ENCODE measurements at places on chromosomes 12 and 14.

- no peak for DNase-seq
Observed at GRCh38 chr12:50984586-50985298, 32.4 kb downstream of the HIGD1C start.

- DNase-seq, result no peak
Observed at GRCh38 chr12:95731519-95731958, 59.0 kb downstream of the NTN4 start.

GRCh38 chr14:106872611-106873446 is 1346.4 kb downstream of the TMEM121 start:
- peak; percentile 53 for DNase-seq

DNA sequence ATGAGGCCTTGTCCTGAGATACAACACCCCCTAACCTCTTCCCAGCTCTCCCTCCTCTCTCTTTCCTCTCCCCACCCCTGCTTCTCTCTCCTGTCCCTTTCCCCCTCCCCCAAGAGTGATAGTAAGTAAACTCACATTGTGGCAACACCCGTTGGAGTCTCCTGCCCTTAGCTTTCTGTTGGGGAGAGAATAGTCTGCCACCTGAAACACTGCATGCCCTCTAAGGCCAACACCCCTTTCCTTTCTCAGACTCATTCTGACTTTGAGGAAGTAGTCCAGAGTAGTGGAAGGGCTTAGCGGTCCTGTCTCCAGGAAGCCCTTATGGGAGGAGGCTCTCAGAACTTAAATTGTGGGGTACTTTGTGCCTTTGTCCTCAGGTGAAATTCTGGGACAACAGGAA is 95.2 kb downstream of the PRKCH start:
- DNase-seq, result no peak

DNA sequence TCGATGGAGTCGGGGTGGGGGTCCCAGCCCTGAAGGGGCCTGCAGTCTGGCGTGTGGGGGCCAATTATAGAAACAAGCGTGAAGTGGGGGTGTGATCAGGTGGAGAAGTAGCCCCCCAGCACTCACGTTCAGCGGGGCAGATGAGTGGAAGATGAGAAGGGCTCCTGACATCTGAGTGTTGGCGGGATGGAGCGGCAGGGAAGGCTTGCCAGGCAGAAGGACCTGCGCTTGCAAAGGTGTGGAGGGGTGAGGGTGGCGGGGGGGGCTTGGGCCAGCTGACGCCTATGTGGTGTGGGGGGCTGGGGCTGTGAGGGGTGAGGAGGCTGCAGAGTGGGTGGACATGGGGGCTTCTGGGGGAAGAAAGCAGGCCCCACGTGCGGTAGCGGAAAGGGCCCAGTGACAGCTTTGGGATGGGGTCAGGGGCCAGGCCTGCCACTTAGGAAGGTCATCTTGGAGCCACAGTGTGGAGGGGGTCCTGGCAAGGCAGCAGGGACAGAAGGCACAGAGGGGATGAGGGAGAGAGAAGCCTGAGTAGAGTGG is 22.2 kb upstream of the BEGAIN start:
- DNase-seq, result no peak

DNA sequence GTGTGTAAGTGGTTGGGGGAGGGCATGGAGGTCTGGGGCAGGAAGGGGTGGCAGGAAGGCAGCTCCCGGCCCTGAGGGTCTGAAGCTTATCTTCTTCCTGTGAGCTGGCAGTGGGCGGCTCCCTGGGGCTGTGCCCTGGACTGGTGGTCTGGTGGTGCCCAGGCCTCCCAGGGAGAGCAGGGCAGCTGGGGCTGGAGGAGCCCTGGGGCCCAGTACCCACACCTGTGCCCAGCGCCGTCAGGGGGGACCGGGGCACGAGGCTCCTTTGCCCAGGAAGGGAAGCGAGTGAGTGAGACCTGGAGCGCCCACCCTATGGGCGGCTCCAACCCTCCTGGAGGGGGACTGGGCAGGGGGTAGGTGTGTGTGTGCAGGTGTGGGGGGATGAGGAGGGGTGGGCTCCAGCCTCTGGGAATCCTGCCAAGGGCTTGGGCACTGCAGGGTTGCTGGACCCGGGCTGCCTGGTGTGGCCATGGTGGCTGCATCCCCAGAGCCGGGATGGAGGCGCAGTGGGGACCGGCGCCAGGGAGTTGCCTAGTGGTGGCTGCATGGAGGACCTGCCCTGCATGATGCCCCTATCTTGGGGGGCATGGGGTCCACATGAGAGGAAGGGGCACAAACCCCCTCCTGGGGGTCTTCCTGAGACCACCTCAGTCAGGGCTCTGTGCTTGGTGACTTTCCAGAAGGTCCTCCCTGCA is 353.6 kb downstream of the TMEM121 start:
- no peak for DNase-seq

DNA sequence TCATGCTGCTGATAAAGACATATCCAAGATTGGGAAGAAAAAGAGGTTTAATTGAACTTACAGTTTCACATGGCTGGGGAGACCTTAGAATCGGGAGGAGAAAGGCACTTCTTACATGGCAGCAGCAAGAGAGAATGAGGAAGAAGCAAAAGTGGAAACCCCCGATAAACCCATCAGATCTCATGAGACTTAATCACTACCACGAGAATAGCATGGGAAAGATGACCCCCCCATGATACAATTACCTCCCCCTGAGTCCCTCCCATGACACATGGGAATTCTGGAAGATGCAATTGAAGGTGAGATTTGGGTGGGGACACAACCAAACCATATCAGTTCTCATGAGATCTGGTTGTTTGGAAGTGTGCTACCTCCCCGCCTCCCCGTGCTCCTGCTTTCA is 9.8 kb upstream of the MFAP5 start:
- no peak for DNase-seq

DNA sequence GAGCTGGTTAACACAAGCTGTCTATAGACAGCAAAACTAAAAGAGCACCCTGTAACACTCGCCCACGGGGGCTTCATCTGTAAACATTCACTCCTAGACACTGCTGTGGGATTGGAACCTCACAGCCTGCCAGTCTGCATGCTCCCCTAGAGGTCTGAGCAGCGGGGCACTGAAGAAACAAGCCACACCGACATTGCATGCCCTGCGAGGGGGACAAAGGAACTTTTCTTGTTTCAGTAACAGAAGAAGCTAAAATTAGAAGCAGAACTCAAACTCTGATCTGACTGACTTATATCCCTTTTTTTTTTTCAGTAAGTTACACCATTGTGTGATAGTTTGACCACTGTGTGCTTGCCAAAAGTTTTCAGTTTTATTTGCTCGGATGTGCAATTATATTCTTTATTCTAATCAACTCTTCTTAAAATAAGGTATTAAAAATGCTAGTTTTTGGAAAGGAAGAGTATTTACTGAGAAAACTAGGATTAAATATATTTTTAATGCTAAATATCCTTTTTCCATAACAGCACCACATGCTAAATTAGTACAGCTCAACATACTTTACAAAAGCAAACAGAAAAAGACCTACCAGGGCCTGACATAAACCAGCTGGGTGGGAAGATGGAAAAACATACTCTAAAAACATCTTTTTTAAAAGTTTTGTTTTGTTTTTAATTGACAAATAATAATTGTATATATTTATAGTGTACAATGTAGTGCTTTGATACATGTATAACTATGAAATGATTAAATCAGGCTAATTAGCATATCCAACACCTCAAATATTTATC is 100.2 kb downstream of the EPS8 start:
- no peak for DNase-seq

- no peak for DNase-seq
Observed at GRCh38 chr14:91708795-91709194, 23.1 kb downstream of the CATSPERB start.

- DNase-seq, result no peak
Observed at GRCh38 chr12:104263580-104264358, 39.8 kb upstream of the EID3 start.

GRCh38 chr14:54329082-54329695 is 67.6 kb upstream of the CDKN3 start:
- no peak for DNase-seq

- no peak for DNase-seq
Observed at GRCh38 chr12:8821591-8821990, 830 bp upstream of the A2ML1 start.

DNA sequence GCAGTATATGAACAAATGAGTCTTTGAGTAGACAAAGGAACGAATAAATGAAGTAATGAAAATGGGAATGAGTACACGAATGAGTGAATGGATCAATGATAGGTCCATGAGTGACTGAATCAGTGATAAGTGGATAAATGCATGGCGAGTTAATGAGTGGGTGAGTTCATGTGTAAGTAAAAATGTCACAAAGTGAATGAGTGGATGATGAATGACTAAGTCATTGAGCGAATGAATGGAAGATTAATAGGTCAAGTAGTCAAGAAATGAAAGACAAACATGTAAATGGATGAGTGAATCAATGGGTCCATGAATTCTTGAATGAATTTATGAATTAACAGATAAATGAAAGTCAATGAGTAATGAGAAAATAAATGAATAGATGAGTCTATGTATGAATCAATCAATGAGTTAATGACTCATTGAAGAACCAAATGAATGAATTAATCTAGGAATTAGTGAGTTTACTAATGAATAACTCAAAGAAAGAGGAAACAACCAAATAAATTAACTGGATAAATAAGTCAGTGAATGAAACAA is 97.3 kb upstream of the RTL1 start:
- DNase-seq, result no peak

GRCh38 chr12:101927036-101927435 is 49.7 kb downstream of the DRAM1 start:
- DNase-seq, result no peak

GRCh38 chr12:89262855-89263552 is 89.3 kb downstream of the DUSP6 start:
- DNase-seq, result no peak

- no peak for DNase-seq
Observed at GRCh38 chr12:126937431-126937830, 1329.5 kb upstream of the TMEM132C start.

GRCh38 chr12:25427337-25428249 is 125.5 kb downstream of the LMNTD1 start:
- DNase-seq, result no peak

DNA sequence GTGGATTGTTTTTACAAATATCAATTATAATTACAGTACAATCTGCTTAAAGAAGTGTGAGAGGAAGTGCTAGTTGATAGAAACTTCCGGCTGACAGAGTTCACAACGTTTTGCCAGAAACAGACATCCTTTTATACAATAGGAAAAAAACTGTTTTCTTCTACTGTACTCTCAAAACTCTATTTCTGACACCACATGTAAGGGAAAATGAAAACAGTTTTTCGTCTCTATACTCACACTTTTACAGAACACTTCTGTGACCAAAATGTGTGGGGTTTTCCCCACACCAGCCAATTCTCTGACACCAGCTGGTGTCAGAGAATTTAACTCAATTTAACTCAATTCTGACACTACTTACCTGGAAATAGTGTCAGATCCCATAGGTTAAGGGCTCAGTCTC is 24.2 kb upstream of the HIF1A start:
- no peak for DNase-seq

DNA sequence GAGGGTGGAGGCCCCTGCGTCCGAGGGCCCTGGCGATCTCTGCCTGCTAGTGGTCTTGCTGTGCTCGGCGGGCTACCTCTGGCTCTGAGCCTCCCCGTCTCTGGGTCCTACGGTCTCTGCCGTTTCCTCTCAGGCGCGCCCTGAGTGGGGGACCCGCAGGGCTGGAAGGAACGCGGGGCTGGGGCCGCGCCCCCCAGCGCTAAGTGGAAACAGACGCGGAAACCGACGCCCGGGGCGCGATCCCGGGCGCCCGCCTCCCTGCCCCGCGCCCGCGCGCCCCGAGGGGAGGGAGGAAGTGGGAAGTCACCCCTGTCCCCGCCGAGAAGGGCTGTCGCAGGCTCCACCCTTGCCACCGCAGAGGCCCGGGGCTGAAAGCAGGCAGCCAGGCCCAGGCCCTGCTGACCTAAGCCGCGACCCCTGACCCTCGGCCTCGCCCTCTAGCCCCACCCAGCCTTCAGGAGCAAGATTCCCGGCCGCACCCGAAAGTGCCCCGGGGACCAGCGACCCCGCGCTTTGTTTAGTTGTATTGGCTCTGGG is 831 bp downstream of the CRIP1 start:
- DNase-seq, result peak; percentile 35

GRCh38 chr14:100526057-100526456 is 61.2 kb downstream of the BEGAIN start:
- DNase-seq, result no peak

- no peak for DNase-seq
Observed at GRCh38 chr12:77325511-77326236, 260.3 kb upstream of the E2F7 start.

DNA sequence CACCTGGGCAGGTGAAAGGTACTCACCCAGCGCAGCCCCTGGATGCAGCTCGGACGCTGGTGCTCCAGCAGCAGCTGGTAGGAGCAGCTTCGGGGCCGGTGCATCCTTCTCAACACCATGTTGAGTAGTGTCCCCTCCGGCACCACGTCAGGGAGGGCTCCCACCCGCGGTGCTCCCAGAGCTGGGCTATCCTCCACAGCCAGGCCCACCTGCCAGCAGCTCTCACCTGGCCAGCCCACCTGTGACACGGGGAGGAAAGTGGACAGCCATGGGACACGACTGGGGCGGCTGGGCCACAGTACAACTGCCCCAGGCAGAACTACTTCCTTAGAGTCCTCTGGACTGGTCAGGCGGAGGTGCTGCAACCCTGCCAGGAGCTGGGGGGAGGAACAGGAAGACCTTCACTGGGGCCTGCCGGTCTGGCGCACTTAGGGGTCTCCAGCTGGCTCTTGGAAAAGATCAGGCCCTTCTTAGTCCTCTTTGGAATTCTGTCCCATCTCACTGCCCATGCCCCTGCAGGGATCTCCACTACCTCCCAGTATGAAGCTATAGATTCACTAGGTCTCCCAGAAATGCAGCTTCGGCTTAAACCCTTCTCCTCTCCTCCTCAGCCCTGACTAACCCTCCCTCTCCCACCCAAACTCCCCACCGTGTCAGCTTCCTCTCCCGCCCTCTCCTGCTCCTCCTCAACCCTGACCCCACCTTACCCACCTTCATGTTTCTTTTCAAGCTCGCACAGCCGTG is 668 bp downstream of the RAPGEF3 start:
- no peak for DNase-seq

GRCh38 chr14:62655166-62655565 is 390.1 kb downstream of the KCNH5 start:
- no peak for DNase-seq

GRCh38 chr14:61335049-61335448 is 13.7 kb downstream of the PRKCH start:
- no peak for DNase-seq

DNA sequence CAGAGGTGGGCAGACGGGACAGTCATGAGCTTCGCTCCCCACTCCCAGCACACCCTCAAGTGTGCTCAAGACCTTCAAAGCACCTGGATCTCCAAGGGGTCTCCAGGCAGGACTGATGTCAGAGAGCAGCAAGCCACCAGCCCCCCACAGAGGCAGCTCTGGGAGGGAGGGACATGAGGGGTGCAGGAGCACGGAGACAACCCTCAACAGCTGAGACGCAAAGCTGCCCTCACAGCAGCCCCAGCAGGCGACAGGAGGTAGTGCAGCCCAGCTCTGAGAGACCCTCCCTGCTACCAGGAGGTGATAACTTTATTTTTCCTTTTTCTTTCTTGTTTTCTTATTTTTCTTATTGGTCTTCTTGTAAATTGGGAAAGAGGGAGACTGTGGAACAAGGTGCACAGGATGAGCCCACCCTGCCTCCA is 17.9 kb downstream of the SIVA1 start:
- DNase-seq, result no peak

GRCh38 chr12:16587110-16587453 is 18.9 kb downstream of the LMO3 start:
- no peak for DNase-seq

- no peak for DNase-seq
Observed at GRCh38 chr14:75132382-75133086, 5.7 kb upstream of the NEK9 start.

- DNase-seq, result no peak
Observed at GRCh38 chr12:84128117-84128991, 784.2 kb downstream of the SLC6A15 start.

GRCh38 chr12:56521209-56521589 is 421 bp upstream of the RBMS2 start:
- no peak for DNase-seq

Measured in NK-92 treated with Interleukin-12 subunit alpha and Interleukin-12 subunit beta, amount 100 ng/mL, for 24 hours (cell line).